Activated naive CD4-positive, alpha-beta T cell treated with anti-CD3 and anti-CD28 coated beads for 36 hours (primary cell): ENCODE measurements at places on chromosomes 11 and 22. TPM values are rescaled to one million over a fixed set of nuclear protein-coding genes. Genes with fewer than 3 reads are reported as not detected.
A peak's percentile ranks its signal among the peaks of the same experiment; 100 is the strongest.

GRCh38 chr11:73189723-73190556 is 28.1 kb upstream of the P2RY2 start:
- DNase-seq = no peak

NXPE1 gene
- total RNA-seq = not detected

DNA sequence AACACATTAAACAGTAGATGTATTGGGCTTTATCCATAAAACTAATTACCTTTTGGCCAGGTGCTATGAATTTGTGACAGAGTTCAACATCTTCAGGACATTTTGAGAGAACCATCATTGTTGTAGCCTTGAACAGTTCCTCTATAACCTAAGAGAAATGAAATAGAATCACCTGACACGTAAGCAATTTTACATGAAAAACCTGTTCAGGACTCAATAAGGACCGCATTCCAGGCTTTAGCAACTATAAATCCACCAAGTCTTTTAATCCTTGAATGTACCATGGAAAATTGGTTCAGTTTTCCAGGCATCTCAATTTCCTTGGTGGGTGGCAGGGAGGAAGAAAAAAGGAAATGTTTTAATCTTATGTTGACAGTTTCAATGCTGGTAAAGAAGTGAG is 60.9 kb upstream of the GAB2 start:
- no peak for DNase-seq

DNA sequence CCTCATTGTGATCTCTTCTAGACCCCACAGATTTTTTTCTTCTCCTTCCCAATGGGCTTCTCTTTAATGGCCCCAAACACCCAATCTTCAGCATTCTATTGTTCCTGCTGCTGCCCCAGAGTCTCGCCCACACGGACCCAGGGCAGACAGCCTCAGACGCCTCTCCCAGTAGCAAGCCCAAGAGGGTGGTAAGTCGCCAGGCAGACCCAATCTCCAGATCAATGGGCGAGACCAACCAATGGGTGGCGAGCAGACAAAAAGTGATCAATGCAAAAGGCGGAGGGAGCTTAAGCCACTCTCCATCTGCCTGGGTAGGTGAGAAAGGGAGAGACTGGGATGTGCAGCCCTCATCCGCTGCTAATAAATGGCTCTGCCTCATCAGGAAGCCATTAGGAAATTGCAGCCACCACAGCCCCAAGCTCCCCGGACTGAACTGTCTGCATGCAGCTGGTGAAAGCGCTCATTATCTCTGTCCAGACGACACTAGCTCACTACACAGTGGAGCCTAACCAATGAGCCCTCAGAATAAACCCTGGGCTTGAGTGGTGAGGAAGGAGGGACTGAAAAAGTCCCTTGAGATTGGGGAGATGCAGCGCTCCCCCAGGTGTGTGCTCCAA is 81.8 kb downstream of the ETS1 start:
- no peak for DNase-seq

CSNK2A3 gene
- total RNA-seq = 1.8 TPM

GRCh38 chr11:69983571-69983877 is 94.6 kb upstream of the ANO1 start:
- DNase-seq = no peak

SCGB1C1 gene
- total RNA-seq = not detected

TREH gene
- not detected for total RNA-seq

- DNase-seq = peak; percentile 84
These were observed at the start of gene SLC43A3 for GRCh38 chr11:57426929-57427726. TSS of gene SLC43A3 (minus strand) at chr11:57427121. CDS start at chr11:57426172, 949 bp downstream.

GRCh38 chr11:47750725-47751124 is 16.4 kb downstream of the FNBP4 start:
- DNase-seq = no peak

GRCh38 chr11:48003926-48004325 is 23.6 kb downstream of the PTPRJ start:
- DNase-seq = no peak

DNA sequence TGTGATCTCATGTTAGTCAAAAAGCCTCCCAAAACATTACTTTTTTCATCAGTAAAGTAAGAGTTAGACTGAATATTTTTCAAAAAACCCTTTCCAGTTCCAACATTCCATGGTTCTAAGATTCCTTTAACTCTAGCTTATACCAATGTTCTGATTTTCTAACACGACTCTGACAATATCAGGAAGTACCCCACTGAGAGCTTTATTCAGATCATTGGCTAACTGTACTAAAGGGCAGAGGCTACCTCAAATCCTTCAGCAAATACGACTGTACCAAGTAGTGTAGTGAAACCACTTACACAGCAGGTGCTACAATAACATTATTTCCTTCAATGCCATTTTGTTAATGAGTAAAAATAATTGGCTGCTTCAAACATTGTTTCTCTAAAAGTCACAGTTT is 213.4 kb upstream of the PITPNB start:
- DNase-seq = no peak
